GM04503 (cell line): ENCODE measurements at places on chromosomes 5 and 9.
A peak's percentile ranks its signal among the peaks of the same experiment; 100 is the strongest.

DNA sequence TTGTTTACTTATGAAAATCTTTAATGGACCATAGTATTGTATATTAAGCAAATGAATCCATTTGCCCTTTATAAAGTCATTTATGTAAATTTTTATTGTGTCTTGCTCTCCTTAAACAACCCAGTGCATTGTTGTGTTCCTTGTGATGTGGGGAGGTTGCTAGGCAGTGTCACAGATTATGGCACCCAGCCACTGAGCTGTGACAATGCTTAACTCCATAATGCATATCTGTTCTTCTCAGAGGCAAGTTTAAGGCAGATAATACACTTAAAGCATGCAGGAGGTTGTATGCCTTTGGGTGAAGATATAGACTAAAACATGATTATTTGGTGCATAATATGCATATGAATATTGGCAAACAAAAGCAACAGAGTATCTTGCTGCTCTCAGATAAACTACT lies 269.6 kb upstream of the RIOK2 start:
- DNase-seq, result no peak

DNA sequence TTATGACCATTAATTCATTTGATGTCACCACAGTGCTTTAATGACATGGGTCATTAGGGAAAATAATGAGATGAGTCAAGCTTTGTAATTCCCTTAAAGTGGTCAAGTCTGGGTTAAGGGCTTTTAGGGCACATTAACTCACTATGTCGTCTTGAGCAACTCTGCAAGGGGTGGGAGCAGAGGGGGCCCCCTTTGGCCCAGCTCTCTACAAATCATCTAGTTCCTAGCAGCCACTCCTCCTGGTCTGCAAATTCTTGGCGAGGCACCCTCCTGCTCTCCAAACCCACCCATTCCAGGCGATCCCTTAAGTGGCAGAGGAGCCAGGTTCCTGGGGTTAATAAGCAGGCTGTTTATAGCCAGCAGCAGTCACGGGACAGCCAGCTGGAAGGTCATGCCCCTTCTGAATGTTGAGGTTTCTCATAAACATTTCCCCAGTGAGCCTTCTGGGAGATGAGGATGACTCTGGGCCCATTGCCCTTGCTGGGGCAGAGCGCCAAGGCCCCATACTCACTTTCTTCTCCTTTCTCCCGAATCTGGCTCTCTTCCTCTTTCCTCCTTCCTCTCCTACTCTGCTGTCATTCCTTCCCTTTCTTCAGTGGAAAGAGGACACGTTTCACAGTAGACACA lies 14.3 kb upstream of the GPX3 start:
- peak; percentile 30 for DNase-seq

DNA sequence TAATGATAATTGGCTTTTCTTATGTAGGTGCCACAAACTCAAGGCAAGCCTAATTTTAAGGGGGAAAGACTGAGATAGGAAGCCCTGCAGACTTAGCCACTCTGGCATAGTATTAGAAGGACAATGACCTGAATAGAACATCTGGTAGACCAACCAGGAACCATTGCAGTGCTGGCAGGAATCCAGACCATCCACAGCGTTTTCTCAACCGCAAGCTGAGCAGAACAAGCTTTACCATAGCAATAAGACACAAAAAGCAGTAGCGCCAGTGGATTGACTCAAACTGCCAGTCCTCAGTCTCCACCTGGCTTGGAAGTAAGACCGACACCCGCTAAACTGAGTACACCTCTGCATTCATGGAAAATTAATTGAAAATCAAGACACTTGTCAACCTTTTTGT lies 141.3 kb upstream of the LPAR1 start:
- DNase-seq, result no peak

DNA sequence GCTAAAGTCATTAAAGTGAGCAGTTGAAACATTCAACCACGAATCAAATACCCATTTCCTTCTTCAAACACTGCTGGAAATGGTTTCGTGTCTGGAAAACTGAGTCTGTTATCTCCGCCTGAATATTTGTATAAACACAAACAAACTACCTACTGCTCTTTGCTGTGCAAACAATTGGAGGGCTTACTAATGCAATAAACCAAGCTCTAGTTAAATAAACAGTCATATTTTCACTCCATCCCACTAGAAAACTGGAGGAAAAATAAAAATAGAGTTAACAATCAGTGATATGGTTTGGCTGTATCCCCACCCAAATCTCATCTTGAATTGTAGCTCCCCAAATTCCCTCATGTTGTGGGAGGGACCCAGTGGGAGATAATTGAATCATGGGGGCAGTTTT lies 397.6 kb downstream of the RASEF start:
- no peak for DNase-seq

GRCh38 chr9:90969021-90969675 lies 167.5 kb downstream of the SYK start:
- no peak for DNase-seq

- peak; percentile 34 for DNase-seq
These were observed 212.2 kb downstream of the SMARCA2 start for GRCh38 chr9:2227144-2227867.
